ENCODE measurements at places on chromosomes 4 and X.
A peak's percentile ranks its signal among the peaks of the same experiment; 100 is the strongest.

- DNase-seq = no peak
These were observed 36.6 kb downstream of the ADRA2C start for GRCh38 chr4:3802571-3803474.

DNA sequence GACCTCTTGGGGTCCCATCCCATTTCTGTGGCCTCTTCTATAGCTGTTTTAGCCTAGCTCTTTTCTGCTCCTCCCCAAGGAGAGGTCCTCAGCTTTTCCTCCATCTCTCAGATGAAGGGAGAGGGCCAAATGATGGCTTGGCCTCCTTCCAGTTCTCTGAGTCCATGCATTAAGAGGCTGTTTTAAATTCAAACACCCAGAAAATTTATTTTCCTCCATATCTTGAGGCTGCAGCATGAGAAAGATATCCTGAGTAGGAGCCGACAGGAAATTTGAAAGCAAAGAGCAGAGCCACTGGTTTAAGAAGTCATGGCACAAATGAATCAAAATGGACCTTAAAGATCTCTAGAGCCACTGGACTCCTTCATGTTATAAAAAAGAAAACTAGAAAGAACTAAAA, 558.8 kb downstream of the MID1IP1 start:
- no peak for DNase-seq

DNA sequence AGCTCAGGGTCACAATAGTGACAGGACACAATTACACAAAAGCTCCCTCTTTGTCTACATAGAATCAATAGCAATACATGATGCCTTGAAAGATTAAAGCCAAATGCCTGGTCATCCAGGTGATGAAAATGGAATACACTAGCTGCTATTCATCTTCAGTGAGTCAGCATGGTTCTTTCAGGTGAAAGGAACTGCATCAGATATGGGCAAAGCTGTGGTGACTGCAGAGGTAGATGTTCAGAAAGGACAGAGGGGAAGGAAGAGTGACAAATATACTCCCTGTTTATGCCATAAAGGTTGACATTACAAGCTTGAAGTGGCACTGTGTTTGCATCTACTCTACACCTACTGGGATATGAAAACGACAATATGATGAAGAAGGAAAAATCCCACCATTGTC, 20.0 kb upstream of the FTHL17 start:
- DNase-seq = no peak

GRCh38 chrX:52271206-52271605, 86.5 kb downstream of the MAGED4 start:
- DNase-seq = peak; percentile 3

DNA sequence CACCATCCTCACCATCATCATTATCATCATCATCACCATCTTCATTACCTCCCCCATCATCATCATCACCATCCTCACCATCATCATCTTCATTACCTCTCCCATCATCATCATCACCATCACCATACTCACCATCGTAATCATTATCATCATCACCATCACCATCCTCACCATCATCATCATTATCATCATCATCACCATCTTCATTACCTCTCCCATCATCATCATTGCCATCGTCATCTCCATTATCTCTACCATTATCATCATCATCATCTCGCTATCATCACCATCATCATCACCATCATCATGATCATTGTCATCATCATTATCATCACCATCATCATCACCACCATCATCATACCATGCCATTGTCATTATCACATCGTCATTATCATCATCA, 362.9 kb downstream of the DHRSX start:
- DNase-seq = no peak

DNA sequence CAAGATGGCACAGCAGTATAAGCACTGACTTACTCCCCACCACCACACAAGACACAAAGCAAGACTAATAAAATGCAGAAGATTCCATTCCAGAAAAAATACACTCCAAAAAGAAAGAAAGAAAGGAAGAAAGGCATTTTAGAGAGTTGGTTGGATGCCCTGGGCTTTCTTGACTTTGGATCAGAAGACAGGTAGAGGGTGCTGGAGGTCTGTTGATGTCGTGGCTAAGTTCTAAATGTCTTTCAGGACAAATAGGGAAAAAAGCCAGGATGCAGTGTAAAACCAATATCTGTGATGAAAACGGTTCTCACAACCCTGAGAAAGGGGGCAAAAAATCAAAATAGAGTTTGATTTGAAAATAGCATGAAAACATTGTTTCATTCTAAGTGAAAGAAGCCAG, 555.2 kb upstream of the PRKX start:
- no peak for DNase-seq

DNA sequence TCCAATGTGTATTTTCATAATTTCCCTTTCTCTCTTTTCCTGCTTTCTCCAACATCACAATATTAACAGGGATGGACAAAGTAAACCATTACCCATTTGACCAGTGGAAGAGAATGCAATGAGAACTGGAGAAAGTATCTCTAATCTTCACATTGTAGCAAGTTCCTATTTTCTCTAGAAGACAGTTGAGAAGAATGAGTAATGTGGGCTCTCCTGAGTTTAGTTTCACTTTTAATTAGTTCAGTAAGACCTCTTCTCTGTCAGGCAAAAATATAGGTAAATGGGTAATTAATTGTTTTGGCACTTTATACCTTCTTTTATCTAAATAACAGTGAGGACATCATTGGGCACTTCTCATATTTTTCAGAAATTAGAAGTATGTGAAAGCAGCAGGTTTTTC, 602.0 kb downstream of the GLUD2 start:
- no peak for DNase-seq

- no peak for DNase-seq
These were observed 56.0 kb downstream of the MED28 start for GRCh38 chr4:17670423-17670822.

GRCh38 chr4:26878794-26879391, 18.3 kb downstream of the STIM2 start:
- DNase-seq = no peak

DNA sequence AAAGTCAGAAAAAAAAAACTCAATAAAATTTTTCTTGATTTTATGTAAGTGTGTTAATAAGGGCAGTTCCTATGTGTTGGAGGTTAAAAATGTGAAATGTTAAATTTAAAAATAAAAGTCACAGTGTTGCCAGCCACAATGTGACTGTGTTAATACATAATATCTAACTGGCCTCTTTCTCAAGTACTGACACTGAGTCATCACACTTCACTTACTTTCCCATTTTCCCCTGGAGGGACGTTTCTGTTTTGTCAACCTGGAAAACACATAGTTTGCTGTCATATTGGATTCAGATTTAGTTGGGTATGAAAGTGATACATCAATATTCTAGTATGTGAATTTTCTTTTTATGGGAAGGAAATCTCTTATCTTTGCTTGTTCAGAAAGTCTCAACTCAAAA, 46.4 kb downstream of the ARHGEF38 start:
- DNase-seq = no peak

GRCh38 chrX:106780264-106780663, 22.2 kb upstream of the TBC1D8B start:
- no peak for DNase-seq
